ENCODE measurements at places on chromosomes 2 and 18.

- no peak for DNase-seq
Measured at GRCh38 chr2:239919774-239920692, 105.1 kb downstream of the NDUFA10 start.

GRCh38 chr2:58594175-58594574 is 353.1 kb upstream of the FANCL start:
- DNase-seq: no peak

DNA sequence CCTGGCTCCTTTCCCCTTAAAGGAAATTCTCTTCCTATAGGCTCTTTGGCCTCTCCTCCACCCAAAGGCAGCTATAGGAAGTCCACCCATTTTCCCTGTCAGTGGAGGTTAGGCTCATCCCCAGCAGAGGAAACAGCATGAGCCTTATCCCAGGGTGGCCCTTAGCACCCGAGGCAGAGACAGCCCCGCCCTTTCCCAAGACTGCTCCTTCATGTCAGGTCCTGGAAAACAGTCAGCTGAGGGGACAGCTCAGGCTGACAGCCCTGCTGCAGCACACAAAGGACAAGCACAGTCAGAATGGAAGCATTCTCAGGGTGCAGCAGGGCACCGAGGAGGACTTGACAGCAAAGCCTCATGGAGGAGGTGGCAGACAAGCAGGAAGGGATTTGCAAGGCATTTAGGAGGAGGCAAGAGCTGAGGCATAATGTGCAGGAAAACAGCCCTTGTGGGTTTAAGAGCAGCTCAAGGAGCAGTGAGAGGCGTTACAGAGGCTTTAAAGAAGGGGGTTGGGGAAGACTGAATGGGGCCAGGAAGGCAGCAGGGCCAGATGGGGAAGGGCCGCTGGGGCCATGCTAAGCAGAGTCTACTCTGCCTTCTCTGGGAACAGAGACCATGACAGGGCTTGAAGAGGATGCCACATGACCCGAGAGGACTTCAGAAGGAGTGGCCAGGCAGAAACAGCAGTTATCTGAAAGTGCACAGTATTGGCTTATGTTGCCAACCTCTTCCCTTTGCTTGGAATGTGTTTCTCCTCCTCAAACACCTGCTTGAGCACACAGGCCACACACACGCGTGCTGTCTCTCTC is 216.6 kb downstream of the SH3BP4 start:
- no peak for DNase-seq

DNA sequence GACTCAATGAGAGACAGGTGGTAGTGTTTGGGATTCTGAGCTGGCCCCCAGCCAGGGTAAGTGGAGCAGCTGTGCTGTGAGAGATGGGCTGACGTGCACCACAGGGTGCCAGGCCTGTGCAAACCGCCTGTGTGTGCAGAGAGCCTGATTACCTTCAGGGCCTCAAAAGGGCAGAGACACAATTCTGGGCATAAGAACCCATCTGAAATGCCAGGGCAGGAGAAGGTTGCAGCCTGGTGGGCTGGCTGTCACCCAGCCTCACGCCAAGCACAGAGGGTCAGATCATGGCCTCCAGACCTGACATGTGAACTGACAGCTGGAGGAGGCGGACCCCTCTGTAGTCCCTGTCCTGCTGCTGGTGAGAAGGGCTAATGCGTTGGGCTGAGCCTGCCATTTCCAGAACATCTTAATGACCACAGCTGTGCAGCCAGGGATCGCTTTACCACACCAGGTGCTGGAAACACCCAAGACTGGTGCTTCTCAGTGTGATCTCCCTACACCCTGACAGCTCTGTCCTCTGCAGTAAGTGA is 100.9 kb downstream of the ARL4C start:
- no peak for DNase-seq

GRCh38 chr2:197079832-197080555 is 153.5 kb upstream of the PGAP1 start:
- no peak for DNase-seq

- DNase-seq: no peak
Measured at GRCh38 chr2:169828141-169828811, 1.0 kb downstream of the UBR3 start.

DNA sequence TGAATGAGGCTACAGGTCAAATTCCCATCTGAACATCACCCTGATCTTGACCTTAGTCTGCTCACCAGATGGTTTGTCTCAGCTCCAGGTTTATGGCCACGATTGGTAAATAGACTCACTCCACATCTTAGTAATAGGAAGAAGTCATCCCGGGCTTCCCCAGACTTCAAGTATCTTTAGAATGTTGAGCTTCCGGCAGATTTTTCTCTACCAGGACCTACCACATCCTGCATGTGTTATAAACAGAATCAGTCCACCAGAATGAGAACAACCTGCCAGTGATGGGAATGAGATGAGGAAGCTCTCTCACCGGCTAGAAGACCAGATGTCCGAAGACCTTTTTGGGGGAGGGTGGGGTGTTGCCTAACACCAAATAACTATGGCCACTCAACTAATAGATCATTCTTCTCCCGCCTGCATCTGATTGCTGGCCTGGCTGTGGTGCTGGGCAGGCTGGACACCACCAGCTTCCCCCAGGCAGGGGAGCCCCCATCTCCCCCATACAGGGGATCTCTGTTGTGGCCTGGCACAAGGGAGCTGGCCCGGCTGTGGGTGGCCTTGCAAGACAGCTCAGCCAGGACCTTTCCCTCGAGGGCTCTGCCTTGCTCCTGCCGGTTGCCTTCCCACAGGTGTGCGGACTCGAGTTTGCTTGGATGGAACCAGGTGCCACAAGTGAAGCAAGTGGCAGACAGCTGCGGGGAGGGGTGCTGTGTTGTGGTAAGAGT is 88.5 kb downstream of the SH3RF3 start:
- DNase-seq: no peak

DNA sequence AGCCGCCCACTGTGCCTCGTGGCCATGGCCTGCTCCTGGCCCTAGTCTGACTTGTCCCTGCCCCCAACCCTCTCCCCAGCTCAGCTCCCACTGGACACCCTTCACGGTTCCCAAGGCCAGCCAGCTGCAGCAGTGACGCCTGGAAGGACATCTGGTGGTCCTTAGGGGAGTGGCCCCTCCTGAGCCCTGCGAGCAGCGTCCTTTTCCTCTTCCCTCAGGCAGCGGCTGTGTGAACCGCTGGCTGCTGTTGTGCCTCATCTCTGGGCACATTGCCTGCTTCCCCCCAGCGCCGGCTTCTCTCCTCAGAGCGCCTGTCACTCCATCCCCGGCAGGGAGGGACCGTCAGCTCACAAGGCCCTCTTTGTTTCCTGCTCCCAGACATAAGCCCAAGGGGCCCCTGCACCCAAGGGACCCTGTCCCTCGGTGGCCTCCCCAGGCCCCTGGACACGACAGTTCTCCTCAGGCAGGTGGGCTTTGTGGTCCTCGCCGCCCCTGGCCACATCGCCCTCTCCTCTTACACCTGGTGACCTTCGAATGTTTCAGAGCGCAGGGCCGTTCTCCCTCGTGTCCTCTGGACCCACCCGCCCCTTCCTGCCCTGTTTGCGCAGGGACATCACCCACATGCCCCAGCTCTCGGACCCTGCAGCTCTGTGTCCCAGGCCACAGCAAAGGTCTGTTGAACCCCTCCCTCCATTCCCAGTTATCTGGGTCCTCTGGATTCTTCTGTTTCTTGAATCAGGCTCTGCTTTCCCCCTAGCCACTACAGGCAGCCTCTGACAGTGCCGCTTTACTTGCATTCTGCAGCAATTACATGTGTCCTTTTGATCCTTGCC is 35.8 kb downstream of the ANO7 start:
- no peak for DNase-seq

- DNase-seq: no peak
Measured at GRCh38 chr18:23897291-23897690, 117.3 kb upstream of the TTC39C start.

- DNase-seq: no peak
Measured at GRCh38 chr2:221451862-221452788, 120.0 kb downstream of the EPHA4 start.

DNA sequence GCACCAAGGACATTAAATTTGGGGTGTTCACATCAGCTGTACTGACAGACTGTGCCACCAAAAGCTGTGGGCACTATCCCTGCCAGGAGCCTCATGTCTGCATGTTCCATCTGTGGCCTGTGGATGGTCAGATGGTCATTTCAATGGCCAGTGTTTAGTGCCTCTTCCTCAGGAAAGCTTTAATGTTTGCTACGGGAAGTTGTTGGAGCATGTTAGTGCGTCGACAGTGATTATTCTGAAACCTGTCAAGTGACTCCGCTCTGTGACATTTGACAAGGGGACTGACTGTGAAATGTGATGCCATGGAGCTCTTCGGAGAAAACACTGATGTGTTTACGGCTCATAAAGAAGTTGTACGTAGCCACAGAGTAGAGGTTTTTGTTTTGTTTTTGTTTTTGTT is 18.7 kb upstream of the RGPD4 start:
- DNase-seq: no peak

DNA sequence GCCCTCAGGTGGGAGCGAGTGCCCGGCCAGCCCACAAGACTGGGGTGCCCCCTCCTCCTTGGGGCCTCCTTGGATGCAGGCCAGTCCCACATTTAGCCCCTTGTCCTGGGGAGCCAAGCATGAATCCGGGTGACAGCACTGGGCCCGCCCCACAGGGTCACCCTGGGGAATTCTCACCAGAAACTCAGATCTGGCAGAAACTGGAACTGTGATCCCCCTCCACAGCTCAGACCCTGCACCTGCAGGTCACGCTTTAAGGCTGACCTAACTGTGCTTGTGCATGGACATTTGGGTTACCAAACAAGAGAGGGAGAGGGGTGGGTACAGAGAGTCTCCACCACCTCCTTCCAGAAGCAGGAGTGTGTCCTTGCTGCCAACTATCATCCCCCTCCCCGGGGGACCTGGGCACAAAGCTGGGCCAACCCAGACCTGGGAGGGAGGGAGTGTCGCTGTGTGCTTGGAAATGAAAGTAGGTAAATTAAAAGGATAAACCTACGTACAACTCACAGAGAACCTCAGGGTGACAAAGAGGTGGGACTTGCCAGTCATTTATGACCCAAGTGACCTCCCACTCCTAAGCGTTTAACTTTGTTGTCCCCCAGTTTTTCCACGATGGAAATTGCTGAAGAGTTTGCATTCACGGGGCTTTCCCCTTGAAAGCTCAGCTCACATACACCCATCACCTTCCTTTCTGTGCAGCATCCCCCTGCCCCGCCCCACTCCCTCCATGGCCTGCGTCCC is 9.1 kb downstream of the ITM2C start:
- DNase-seq: no peak

GRCh38 chr18:55794288-55795052 is 206.5 kb upstream of the TCF4 start:
- no peak for DNase-seq

DNA sequence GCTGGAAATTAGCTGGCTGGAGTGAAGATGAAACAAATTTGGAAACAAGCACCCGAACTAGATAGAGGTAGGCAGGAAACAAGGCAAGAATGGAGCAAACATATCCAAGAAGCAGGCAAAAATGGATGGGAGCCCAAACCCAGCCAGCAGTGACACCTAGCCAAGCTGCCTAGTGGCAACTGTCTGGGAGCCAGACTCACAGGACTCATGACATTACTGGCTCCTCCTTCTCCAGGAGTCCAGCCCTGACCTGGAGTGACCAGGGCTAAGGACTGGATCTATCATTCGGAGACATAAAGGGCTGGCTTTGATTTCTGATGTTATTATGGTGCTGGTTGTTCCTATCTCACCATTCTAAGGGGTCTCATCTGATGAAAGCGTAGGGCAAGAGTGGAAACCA is 21.3 kb upstream of the ALK start:
- DNase-seq: no peak

DNA sequence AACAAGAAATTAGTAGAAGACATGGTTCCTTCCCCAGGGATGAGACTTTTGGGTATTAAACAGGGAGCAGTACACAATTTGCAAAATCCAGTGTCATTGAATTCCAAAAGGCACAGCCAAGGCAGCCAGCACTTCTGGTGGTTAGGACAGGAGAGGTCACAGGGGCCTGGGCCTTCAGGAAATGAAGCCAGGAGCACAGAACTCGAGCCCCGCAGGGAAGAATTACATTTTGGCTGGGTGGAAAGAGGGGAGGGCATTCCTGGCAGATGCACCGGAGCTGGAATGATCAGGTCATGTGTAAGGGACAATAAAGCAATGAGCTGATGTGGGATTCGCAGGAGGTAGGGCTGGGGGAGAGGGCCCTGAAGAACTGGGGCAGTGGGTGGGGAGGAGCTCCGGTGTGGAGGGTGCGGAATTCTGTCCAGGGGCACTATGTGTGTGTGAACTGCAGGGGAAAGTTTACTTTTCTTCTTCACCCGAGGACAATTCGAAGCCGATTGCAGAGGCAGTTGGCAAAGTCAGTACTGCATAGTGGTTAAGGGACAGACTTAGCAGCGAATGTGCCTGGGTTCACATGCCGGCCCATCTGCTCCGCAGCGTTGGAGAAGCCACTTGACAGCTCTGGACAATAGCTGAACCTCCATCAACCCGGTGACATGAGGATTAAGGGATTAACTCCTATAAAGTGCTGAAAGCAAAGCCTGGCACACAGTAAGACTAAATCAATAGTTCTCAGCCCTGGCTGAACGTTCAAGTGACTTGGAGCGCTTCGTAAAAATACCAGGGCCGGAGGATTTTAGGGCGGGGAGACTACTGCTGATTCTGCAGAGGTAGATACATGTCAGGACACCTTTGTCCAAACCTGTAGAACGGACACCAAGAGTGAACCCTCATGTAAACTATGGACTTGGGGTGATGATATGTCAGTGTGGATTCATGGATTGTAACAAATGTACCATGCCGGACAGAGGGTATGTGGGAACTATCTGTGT is 36.4 kb downstream of the ALPK2 start:
- DNase-seq: no peak

- DNase-seq: no peak
Measured at GRCh38 chr2:73069041-73069854, 2.3 kb downstream of the SFXN5 start.

- DNase-seq: no peak
Measured at GRCh38 chr2:237310515-237311114, 103.3 kb downstream of the COL6A3 start.

DNA sequence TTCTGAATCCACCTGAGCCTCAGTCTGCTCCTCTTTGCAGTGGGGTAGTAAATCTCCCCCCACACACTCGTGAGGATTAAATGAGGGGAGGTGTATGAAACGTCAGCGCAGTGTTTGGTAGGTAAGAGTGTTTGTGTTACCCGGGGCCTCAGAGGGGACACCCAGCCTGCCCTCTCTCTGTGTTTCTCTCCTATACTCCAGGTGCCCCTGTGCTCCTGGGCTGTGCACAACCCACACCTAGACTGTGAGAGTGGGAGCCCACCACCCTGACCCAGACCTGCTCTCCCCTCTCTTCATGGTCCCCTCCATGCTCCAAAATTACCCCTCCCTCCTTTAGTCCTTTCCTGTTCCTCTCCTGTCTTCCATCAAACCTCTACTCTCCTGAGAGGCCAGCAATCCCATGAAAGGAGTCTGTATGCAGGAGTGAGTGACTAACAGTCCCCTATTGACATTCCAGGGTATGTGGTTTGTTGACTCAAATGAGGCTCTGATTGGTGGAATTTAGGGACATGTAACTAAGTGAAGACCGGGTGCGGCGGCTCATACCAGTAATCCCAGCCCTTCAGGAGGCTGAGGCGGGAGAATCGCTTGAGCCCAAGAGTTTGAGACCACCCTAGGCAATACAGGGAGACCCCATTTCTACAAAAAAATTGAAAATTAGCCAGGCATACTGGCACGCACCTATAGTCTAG is 10.4 kb downstream of the CIB4 start:
- no peak for DNase-seq
